ENCODE measurements at places on chromosomes 1 and 21. TPM values are rescaled to one million over a fixed set of nuclear protein-coding genes. Genes with fewer than 3 reads are reported as not detected.
A peak's percentile ranks its signal among the peaks of the same experiment; 100 is the strongest.

DNA sequence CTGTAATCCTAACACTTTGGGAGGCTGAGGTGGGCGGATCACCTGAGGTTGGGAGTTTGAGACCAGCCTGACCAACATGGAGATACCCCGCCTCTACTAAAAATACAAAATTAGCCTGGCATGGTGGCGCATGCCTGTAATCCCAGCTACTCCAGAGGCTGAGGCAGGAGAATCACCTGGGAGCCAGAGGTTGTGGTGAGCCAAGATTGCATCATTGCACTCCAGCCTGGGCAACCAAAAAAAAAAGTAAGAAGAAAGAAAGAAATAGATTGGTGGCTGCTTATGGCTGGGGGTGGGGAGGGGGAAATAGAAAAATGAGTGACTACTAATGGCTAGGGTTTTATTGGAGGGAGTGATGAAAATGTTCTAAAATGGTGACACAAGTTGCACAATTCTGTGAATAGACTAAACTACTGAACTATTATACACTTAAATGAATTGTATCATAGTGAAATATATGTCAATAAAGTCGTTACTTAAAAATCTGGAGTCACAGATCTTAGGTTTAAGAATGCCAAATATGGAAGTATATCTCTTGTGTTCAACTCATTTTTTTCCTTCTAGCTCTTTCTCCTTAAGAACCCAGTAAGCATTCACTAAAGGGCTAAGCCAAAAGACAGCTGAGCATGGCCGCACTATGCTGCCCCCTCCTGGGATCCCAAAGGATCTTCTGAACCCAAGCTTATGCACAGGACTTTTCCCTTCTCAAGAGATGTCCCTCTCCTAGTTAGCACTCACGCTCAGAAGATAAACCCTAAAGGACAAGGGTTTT is 3.2 kb upstream of the NPL start:
- peaks cover 34% of the 10 kb centered on the region for H3K4me1 ChIP-seq
- DNase-seq = peak; percentile 84
- no peaks in the 10 kb centered on the region for H3K27me3 ChIP-seq

Gene PTGS2
- 14.9 TPM for total RNA-seq

- H3K27me3 ChIP-seq = no peaks in the 10 kb centered on the region
- DNase-seq = no peak
- H3K4me1 ChIP-seq = peaks cover 11% of the 10 kb centered on the region
- peak overlapping the region; percentile 26 for H3K27ac ChIP-seq
Observed at GRCh38 chr1:25197982-25198662, 34.2 kb downstream of the SYF2 start.

- no peaks in the 10 kb centered on the region for H3K4me1 ChIP-seq
- H3K36me3 ChIP-seq = no peaks in the 10 kb centered on the region
Observed at GRCh38 chr1:38677311-38677710, 182.3 kb downstream of the RRAGC start.

Gene SLC9C2
- total RNA-seq = not detected

DNA sequence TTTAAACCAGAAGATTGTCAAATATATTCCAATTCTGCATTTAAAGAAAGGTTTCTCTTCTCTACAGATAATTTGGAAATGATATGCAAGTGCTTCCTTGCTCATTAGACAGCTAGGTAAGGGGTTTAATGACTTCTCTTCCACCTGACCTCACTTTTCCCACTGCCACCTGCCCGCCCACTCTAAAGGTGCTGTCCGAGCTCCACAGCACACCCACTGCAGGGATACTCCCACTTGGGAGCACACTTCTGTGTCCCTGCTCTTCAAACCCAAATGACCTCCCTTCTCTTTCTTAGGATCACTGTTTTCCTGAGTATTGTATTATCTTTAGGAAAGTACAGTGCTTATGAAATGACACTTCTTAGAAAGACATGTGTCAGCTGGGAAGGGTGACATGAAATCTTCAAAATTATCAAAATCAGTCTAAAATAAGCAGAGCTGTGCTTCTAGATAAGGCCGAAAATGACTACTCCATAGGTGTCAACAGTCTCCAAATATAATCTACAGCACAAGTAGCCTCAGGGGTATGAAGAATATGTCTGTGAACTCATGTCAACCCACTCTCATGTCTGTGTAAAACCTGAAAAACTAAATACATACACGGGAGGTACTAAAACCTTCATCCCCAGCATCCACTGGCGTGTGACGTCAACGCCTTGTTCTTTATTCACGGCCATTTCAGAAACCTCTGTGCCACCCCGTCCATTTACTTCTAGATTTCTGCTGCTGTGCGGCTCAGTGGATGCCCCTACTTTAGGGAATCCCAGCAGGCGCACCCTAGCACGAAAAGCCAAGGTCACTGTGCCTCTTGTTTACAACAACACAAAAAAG is 71.0 kb downstream of the SLC45A1 start:
- H3K4me1 ChIP-seq = peaks cover 26% of the 10 kb centered on the region
- no peaks in the 10 kb centered on the region for H3K27me3 ChIP-seq
- no peak for DNase-seq
- H3K4me3 ChIP-seq = no peak overlapping the region
- H3K27ac ChIP-seq = no peak overlapping the region

DNA sequence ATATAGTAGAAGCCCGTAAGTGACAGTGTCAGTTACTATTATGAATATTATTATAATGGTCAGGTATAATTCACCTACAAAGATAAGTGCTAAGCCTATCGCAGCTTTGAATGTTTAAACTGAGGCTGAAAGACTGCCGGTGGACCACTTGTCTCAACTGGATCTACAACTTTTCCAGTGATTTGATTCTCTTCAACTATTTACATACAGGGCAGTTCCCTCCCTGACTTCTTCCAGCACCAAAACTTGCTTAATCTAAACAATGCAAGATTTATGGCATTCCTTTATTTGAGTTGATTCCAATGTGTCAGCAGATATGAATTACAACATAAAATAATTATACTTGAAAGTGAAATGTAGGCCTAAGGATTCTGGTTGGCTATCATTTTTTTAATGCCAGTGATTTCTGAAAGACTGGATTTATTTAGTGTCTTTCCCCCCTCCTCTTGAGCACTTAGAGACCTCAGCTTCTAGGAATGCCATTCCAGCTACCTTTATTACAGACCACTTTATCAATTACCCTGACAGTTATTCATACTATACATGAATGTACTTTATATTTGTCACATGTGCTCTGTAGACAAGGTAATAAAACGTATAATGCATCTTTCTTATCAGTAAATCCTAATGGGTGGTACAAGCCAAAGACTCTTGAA is 153.3 kb upstream of the C8B start:
- no peaks in the 10 kb centered on the region for H3K27me3 ChIP-seq
- H3K4me3 ChIP-seq = no peak overlapping the region
- no peaks in the 10 kb centered on the region for H3K4me1 ChIP-seq
- H3K27ac ChIP-seq = no peak overlapping the region

Gene CFAP57
- total RNA-seq = not detected

GRCh38 chr1:109628540-109629321 is 9.1 kb downstream of the AMPD2 start:
- no peaks in the 10 kb centered on the region for H3K27me3 ChIP-seq
- peaks cover 75% of the 10 kb centered on the region for H3K36me3 ChIP-seq
- no peak overlapping the region for H3K27ac ChIP-seq
- no peak overlapping the region for H3K4me3 ChIP-seq
- H3K4me1 ChIP-seq = peaks cover 48% of the 10 kb centered on the region

- peak; percentile 8 for DNase-seq
- H3K36me3 ChIP-seq = no peaks in the 10 kb centered on the region
- no peaks in the 10 kb centered on the region for H3K4me1 ChIP-seq
- no peaks in the 10 kb centered on the region for H3K27me3 ChIP-seq
- H3K27ac ChIP-seq = no peak overlapping the region
Observed at GRCh38 chr1:169739980-169740379, 6.1 kb upstream of the SELE start.

DNA sequence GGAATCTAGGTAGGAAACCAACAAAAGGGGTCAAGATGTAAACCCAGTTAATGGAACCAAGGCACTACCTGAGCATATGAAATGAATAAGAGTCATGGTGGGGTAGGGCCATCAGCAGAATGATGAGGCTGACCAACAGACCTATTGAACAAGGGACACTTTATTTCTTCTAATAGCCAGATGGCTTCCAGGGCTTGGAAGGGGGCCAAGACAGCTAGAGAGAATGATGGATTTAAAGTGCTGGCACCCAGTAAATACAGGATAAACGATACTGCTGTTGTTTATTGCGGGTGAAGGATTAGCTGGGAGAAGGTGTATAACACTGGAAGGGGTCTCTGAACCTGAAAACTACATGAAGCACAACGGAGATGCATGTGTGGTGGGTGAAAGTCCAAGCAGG is 15.6 kb downstream of the DDAH1 start:
- DNase-seq = no peak
- H3K4me3 ChIP-seq = no peak overlapping the region
- H3K27me3 ChIP-seq = no peaks in the 10 kb centered on the region
- H3K27ac ChIP-seq = peak overlapping the region; percentile 57

Gene CYP4A22
- total RNA-seq = not detected

DNA sequence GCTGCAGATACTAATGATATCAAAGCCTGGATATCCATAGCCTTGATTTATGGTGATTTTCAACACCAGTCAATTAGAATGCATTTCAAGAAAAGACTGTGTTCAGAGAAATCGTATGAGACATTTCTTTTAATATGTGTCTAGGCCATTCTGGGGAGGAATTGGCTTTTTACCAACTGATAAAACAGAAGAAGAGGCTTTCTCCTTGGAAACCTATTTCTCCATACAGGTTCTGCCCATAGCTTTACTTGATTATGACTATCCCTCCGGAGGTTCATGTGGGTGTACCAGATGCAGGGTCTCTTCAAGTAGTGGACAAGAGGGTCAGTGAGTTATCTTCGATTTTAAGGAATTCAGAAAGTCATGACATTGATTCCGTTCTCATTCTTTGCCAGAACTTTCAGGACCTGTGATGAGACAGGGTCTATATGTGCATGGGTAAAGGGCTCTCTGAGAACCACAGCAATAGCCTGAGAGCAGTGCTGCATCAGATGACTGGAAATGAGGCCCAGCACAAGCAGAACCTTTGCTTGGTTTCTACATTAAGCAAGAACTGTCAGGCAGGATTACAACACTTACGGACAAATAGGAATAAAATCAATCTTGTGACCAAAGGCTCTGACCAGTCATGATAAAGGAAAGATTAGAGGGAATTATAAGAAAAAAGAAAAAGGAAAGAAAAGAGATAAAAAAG is 263.7 kb upstream of the SGIP1 start:
- H3K27ac ChIP-seq = peak overlapping the region; percentile 80
- no peaks in the 10 kb centered on the region for H3K36me3 ChIP-seq
- no peak overlapping the region for H3K4me3 ChIP-seq
- H3K4me1 ChIP-seq = peaks cover 13% of the 10 kb centered on the region
- no peak for DNase-seq
- no peaks in the 10 kb centered on the region for H3K27me3 ChIP-seq

GRCh38 chr1:24713176-24713575 is 32.1 kb upstream of the CLIC4 start:
- no peaks in the 10 kb centered on the region for H3K27me3 ChIP-seq
- H3K4me3 ChIP-seq = no peak overlapping the region
- no peak for DNase-seq
- H3K36me3 ChIP-seq = no peaks in the 10 kb centered on the region

DNA sequence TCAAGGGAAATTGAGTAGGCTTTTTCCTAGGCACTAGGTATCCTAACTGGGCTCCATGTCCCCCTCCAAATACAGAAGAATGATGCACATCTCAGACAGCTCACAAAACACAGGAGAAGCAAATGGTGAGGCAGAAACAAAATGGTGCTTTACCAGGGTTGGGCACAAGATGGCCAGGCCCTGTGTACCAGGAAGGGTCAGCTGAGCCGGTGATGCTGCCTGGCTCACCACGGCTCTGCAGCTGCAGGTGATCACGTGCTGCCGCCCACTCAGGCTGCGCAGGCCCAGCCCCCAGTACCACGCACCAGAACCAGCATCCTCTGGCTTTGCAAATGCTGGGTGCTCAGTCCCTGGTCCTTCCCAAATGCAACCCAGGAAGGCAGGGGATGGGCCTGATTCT is 993 bp upstream of the DSCAM start:
- DNase-seq = peak; percentile 42
- H3K4me3 ChIP-seq = no peak overlapping the region
- H3K36me3 ChIP-seq = no peaks in the 10 kb centered on the region
- H3K27ac ChIP-seq = no peak overlapping the region
- peaks cover 71% of the 10 kb centered on the region for H3K27me3 ChIP-seq
- no peaks in the 10 kb centered on the region for H3K4me1 ChIP-seq

GRCh38 chr1:66460776-66461175 is 73.2 kb upstream of the SGIP1 start:
- H3K36me3 ChIP-seq = no peaks in the 10 kb centered on the region
- no peaks in the 10 kb centered on the region for H3K4me1 ChIP-seq
- H3K4me3 ChIP-seq = no peak overlapping the region
- DNase-seq = no peak
- no peak overlapping the region for H3K27ac ChIP-seq

- no peak overlapping the region for H3K4me3 ChIP-seq
- H3K27me3 ChIP-seq = no peaks in the 10 kb centered on the region
- H3K27ac ChIP-seq = peak overlapping the region; percentile 71
- H3K36me3 ChIP-seq = no peaks in the 10 kb centered on the region
- peaks cover 38% of the 10 kb centered on the region for H3K4me1 ChIP-seq
Observed at GRCh38 chr1:234911787-234912186, 216.8 kb downstream of the TOMM20 start.
